ENCODE measurements at places on chromosomes 7 and 10.
A peak's percentile ranks its signal among the peaks of the same experiment; 100 is the strongest.

DNA sequence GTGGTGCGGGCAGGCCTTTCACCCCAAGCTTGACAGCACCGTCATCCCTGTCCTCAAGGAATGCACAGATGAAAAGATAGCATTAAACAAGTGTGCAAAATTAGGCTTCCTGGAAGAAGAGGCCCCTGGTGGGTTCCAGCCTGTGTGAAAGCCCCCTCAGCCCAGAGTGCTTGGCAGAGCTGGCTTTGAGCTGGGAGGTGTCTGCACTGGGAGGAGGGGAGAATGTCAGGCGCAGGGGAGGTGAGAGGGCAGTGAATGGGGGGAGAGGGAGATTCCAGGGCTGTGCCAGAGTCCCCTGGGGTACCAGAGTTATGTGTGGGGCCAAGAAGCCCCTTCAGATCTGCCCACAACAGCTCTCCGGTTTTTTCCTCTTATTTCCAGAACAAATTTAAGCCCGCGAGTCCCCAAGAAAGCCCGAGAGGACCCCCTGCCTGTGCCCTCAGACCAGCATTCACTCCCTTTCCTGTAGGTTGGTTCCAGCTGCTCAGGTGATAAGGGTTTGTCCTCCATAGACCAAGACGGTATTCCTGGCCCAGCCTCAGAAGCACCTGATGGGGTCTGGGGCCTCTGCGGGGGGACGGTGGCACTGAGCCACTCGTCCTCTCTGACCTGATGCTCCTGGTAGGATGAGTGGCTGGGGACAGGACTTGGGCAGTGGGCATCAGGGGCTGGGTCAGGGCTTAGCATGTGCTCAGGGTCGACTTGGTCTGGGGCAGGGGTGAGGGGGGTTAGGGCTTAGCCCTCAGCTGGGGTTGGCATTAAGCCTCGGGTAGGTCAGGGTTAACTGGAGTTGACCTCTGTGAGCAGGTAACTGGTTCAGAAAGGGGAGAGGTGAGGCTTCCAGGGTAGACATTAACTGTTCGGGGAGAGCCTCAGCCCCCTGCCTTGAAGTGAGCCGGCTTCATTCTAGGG, 43.4 kb downstream of the ADCYAP1R1 start:
- no peak for DNase-seq

- DNase-seq: peak; percentile 29
These were observed 484.0 kb upstream of the GALNT17 start for GRCh38 chr7:70647801-70648498.

GRCh38 chr10:15290150-15290549, 80.9 kb downstream of the FAM171A1 start:
- no peak for DNase-seq

- DNase-seq: peak; percentile 47
These were observed 29.0 kb upstream of the WDFY4 start for GRCh38 chr10:48655411-48656240.

GRCh38 chr7:33639552-33640197, 265.7 kb upstream of the BMPER start:
- DNase-seq: peak; percentile 6

DNA sequence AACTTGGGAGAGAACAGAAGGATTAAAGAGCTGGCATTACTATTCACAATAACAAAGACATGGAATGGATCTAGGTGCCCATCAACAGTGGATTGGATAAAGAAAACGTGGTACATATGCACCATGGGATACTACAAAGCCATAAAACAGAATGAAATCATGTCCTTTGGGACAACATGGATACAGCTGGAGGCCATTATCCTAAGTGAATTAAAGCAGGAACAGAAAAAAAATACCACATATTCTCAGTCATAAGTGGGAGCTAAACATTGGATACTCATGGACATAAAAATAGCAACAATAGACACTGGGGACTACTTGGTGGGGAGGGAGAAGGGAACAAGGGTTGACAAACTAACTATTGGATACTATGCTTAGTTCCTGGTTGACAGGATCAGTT, 133.2 kb upstream of the ITGB1 start:
- DNase-seq: no peak

GRCh38 chr10:74114041-74114448, 36.6 kb downstream of the AP3M1 start:
- DNase-seq: no peak

GRCh38 chr10:86167121-86167761, 199.4 kb downstream of the GRID1 start:
- no peak for DNase-seq

GRCh38 chr7:44463169-44463808, 27.2 kb downstream of the NUDCD3 start:
- peak; percentile 61 for DNase-seq

All from choroid plexus epithelial cell (primary cell).